ENCODE measurements at places on chromosomes 12 and 14.

DNA sequence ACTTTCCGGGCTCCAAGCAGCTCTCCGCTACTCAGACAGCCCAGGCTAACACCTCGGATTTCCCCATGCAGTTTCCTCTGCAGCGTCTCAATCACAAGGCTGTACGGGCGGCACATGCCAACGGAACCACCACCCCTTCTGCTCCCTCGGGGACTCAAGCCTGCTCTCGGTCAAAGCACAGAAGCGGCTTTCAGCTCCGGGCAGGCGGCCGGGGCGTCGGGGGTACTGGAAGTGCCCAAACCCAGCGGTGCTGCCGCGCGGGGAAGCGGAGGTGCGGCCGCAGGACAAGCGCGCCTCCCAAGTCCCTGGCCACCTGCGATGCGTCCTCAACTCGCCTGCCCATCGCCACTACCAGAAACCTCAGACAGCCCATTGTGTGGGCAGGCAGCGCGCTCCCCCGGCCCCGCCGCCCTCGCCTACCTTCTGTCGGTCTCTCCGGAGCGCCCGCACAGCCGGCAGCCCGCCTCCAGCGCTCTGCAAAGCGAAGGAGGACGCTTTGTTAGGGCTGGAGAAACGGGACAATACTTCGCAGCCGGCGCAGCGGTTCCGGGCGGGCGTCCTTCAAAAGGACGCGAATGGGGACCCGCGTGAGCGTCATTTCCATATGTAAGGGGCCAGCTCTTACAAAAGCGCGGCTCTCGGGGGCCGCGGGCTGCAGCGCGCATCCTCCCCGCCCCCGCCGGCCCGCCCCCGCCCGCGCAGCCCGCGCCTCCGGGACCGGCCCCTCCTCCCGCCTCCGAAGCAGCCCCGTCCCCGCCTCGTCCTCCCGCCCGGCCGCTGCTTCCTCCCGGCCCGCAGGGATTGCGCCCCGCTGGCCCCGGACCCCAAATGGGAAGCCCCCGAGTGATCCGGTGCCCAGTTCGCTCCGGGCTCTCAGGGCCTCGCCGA is 674 bp downstream of the NIN start:
- peak; percentile 47 for DNase-seq

DNA sequence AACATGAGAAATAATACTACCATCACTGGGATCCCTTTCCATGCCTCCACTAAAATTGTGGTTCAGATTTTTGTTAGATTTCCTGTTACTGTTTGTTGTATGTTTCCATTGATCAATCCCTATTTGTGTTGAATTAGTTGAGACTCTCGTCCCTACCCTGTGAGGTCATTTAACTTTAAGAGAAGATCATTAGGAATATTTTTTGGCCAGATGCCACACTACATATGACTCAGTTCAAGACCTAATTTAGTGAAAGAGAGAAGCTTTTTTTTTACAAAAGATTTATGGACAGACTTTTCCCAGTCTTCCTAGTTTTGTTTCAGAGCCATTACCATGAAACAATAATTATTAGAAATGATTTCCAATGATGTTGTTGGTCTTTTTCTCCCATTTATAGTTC is 35.5 kb downstream of the CPSF6 start:
- no peak for DNase-seq

- no peak for DNase-seq
Observed at GRCh38 chr12:39887856-39888255, 218.0 kb downstream of the SLC2A13 start.

DNA sequence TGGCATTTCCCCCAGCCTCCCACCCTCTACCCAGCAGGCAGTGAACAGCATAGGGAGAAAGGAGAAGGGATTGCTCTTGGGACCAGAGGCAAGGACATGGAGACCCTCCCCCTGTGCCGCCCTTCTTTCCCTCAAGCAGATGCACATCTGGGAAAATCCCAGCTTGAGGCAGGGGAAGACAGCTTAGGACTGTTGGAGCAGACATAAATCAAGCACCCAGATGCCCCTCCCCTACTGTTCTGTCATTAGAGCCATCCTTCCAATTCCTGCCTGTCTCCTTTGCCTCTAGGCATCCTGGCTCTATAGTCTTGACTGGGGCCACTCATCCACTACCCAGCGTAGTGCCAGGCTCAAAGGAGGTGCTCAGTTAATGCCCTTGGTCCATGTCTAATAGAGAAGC is 7.5 kb upstream of the CISTR start:
- DNase-seq: no peak

GRCh38 chr12:51262758-51263177 is 7.4 kb downstream of the SMAGP start:
- DNase-seq: peak; percentile 36

DNA sequence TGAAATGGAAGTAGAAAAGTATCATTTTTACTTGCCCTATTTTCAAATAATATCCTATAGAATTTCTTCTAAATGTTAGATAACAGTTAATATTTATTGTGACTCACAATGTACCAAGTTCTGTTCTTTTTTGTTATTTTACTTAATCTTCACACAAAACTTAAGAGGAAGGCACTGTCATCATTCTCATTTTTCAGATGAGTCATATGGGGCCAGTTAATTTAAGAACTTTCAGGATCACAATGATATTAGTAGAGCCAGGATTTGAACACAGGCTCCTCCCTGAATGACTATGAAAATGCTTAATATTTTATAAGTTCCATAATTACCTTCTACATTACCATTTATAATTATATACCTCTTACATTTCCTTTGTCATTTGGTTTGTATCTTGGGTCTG is 10.4 kb upstream of the TMEM260 start:
- no peak for DNase-seq

DNA sequence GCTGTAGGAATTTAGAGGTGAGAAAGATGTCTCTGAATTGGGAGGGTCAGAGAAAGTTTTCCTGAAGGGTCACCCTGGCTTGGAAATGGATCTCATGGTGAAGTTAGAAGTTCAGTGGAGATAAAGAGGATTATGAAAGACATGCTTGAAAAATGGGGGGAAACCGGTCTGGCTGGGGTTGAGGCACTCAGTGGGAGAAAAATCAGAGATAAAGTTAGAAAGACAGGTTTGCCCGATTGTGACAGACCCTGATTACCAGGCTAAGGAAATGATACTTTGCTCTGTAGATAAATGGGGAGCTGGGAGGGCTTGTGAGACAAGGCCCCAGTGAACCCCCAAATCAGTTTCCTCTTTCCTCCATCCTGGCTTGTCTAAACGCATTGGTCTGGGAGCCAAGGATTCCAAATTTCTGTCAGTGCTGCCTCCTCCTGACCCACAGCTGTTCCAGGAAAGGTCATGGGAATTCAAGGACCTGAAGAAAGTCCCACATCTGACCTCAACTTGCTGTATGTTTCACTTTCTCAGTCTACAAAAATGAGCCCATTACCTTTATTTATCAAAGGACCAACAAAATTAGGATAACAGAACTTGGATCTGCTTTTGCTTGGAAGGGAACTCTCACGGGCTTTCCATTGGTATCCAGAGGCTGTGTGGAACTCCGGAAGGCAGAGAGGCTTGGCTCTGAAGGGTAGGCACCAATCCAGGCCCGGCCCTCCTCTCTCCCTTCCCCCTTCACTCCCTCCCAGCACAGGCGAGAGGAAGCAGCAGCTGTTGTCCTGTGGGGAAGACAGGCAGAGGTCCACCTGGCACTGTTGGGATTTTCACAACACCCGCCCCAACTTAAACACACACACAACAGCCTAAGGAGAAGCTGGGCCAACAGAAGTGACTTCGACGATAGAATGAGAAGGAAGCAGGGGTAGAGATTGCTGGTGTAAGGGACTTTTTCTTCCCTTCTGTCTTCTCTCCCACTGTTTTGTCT is 3.4 kb upstream of the RNASE7 start:
- no peak for DNase-seq

DNA sequence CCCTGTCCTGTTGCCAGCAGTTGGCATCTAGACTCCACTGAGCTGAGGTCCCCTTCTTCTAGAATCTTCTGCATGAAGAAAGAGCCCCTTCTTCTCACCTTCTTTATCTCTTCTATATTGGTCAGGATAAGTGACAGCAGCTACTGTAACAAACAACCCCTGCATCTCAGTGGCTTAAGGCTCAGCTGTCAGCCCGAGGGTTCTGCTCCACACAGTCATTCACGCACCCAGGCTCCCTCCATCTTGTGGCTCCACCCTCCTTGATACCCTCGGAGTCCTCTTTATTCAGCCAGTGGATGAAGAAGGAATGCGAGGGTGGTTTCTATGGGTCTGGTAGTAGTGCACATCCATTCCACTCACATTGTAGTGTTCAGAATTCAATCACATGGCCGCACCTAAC is 10.5 kb upstream of the RFLNA start:
- no peak for DNase-seq
